ENCODE measurements at places on chromosomes 4 and X.

DNA sequence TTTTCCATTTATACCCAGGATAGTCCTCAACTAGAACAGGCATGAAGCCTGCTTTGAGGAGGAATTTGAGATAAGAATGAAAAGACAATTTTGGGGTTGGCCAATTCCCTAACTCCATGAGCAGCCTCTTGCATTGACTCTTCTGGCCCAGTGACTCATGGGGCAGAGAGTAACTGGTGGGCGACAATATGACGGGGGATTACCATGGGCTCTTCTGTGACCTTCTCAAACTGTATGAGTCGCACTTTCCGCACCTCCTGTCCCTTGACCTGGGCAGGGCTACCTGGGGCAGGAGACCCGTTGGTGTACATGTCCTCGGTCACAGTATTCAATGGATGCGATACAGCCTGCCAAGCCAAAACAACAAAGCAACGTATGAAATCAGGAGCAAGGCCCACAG is 13.3 kb downstream of the MPP1 start:
- DNase-seq, result no peak

DNA sequence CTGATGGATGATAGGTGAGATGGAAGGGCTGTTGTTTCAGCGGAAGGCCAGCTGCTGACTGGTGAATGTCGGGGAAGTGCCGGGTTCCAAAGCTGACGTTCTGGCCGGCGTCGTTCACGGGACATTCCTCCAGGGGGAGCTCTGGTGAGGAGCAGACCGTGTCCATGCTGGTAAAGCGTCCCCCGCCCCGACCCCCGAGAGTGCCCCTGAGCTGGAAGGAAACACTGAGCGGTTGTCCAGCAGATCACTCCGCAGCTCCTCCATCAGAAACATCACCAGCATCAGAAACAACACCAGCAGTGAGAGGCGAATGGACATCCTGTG is 18.6 kb upstream of the ADRA2C start:
- DNase-seq, result no peak

DNA sequence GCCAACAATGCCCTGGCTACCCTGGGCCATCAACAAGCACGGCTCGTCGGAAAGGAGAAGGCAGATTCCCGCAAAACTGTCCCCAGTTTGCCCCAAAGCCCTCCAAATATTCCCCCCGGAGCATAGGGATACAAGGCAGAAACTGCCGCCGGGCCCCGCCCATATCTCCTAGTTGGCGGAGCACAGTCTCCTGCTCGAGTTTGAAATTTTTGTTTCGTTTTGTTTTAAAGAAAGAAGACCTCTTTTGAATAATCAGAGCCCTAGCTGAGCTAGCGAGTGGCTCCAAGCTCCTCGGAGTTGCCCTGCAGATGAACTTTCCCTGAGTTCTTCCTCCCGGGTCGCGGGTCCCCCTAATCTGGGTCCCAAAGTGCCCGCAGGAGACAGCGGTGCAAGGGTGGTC is 138.1 kb upstream of the ZIC3 start:
- DNase-seq, result no peak

GRCh38 chr4:75030649-75031235 is 97.8 kb downstream of the PARM1 start:
- DNase-seq, result peak; percentile 82

DNA sequence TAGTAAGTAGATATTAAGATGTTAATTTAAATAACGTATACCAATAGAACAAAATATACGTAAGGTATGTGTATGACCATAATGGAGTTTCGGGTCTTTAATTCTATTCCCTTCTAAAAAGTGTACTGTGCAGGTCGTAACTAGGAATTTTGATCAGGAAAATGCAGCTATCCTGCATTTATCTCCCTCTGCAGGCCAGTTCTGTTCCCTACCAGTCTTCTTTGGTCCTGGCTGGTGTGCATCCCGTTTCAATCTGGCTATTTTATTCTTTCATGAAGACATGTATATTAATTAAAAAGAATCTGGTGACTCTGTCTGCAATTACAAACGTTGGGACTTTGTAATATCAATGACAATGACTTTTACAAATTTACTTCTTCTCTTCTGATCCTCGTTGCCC is 534.1 kb upstream of the AADAT start:
- no peak for DNase-seq
